ENCODE measurements at places on chromosomes 7 and 10. TPM values are rescaled to one million over a fixed set of nuclear protein-coding genes. Genes with fewer than 3 reads are reported as not detected.

Gene MLXIPL
- 1.3 TPM for total RNA-seq

Gene TIMM23B
- 15.3 TPM for total RNA-seq

Gene GHRHR
- total RNA-seq: not detected

Gene DNMBP
- 5.8 TPM for total RNA-seq

Gene RELN
- 8.0 TPM for total RNA-seq

Gene SEMA3E
- total RNA-seq: 0.07 TPM

Gene TMEM130
- not detected for total RNA-seq

Gene CRYGN
- 0.90 TPM for total RNA-seq

Gene STRIP2
- total RNA-seq: 8.5 TPM

Gene ZNF107
- 2.0 TPM for total RNA-seq

Gene CNPY1
- total RNA-seq: not detected

- no peak for DNase-seq
Measured at GRCh38 chr10:93595378-93596161, 5.5 kb downstream of the RBP4 start.

- no peak for DNase-seq
Measured at GRCh38 chr7:11120068-11120664, 146.5 kb downstream of the PHF14 start.

GRCh38 chr7:113414401-113415035 is 296.2 kb upstream of the SMIM30 start:
- DNase-seq: no peak

- no peak for DNase-seq
Measured at GRCh38 chr7:49023345-49024328, 99.3 kb downstream of the CDC14C start.

GRCh38 chr7:84837405-84837804 is 349.5 kb downstream of the SEMA3D start:
- no peak for DNase-seq

GRCh38 chr10:87053577-87054181 is 33.6 kb downstream of the FAM25A start:
- no peak for DNase-seq

GRCh38 chr10:120996456-120997034 is 145.4 kb downstream of the WDR11 start:
- no peak for DNase-seq

- DNase-seq: no peak
Measured at GRCh38 chr7:47027695-47028240, 554.1 kb downstream of the TNS3 start.

DNA sequence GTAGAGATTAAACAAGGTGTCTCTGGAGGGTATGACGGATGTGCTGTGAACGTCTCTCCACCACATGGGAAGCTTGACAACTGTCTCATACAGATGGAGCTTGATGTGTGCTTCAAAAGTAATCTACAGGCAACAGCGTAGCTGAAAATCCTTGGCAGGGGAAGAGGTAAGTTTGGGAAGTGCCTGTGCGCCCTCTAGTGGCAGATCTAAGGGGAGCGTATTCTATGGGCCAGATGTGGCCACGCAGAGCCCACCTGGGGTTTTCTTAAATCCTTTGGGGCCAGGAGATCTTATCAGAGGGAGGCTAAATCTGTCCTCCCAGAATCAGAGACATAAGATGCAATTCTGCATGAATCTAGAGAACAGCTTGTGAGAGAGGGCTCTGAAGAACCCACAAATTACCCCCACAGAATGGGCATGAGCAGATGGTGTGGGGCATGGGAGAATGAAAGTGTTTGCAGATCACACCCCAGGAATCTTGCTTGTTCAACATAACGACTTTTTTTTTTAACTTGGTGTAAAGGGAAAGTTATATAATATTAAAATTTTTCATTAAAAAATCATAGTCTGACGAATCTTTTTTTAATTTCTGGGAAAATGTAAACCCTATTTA is 91.2 kb upstream of the MPP7 start:
- DNase-seq: no peak

DNA sequence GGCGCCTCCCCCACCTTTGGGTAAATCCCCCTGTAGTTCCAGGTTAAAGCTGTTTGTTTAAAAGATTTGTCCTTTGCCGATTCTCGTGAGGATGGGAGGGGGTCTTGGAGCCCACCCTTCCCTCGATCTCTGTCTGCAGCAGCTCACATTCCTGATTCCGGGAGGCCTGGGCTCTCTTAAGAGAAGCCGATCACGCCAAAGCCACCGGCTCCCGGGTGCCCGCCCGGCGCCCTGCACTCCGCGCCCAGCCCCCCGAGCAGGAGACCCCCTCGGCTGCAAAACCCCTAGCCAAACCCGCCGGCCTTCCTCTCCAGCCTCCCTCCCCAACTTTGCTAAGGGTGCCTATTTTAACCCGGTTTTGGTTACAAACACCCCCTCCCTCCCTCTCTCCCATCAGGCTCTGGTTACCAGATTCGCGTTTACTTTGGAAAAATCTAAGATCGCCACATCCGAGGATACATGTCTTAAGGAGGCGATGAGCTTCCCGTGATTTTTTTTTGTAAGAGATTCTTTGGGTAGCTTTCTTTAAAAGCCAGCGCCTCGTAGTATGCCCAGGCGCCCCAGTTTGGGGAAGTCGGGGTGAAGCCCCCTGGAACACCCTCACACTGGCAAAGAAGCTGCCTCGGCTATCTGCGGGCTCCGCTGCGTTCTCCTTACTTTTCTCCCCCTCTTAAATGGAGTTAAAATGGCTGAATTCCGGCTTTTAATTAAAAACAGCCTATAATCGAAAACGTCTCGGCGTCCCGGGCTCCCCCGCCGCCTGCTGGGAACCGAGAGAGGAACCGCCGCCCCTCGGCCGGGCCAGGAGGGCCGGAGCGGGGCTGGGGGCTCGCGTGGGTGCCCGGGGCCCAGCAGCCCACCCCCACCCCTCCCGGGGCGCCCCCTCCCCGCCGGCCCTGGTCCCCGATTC is 983 bp downstream of the TNRC18 start:
- no peak for DNase-seq

DNA sequence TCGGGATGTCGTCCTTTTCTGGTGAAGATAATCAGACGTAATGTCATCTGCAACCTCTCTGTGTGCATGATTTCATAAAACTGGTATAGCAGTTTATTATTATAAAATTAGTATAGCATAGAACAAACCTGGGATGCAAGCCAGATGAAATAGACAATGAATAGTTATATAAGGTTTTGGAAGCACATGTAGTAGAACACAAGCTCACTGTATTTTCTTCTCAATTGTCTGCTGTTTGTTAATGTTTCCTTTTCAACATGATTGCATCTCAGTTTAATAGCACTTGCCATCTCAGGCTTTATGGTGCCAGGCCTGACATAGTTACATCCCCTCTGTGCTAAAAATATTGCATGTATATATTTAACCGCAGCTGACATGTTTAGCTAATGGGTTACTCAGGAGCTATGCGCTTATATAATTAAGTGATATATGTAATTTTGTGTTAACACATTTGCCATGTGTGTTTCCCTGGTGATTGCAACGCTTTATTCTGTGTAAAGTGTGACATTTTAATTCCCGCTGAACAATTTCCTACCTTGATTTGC is 132.7 kb downstream of the ARID5B start:
- DNase-seq: no peak

- no peak for DNase-seq
Measured at GRCh38 chr10:132142396-132143161, 44.2 kb upstream of the DPYSL4 start.

- no peak for DNase-seq
Measured at GRCh38 chr7:131211500-131211899, 116.2 kb upstream of the MKLN1 start.

DNA sequence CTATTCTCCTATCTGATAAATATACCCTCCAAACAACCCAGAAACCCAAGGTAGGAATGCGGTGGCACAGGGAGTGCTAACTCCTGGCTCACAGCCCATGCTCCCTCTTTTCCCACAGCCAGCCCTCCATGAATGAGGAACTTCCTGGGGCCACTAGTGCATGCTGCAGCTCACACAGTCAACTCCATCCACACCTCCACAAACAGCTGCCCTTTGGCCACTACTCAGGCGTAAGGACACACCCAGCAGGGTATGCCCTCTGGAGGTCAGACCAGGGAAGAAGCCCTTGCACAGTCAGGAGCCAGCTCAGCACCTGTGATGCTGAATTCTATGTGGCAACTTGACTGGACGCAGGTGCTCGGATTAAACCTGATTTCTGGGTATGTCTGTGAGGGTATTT is 85.2 kb upstream of the PIK3CG start:
- no peak for DNase-seq

GRCh38 chr7:150403376-150404171 is 24.4 kb downstream of the ZNF775 start:
- DNase-seq: no peak

DNA sequence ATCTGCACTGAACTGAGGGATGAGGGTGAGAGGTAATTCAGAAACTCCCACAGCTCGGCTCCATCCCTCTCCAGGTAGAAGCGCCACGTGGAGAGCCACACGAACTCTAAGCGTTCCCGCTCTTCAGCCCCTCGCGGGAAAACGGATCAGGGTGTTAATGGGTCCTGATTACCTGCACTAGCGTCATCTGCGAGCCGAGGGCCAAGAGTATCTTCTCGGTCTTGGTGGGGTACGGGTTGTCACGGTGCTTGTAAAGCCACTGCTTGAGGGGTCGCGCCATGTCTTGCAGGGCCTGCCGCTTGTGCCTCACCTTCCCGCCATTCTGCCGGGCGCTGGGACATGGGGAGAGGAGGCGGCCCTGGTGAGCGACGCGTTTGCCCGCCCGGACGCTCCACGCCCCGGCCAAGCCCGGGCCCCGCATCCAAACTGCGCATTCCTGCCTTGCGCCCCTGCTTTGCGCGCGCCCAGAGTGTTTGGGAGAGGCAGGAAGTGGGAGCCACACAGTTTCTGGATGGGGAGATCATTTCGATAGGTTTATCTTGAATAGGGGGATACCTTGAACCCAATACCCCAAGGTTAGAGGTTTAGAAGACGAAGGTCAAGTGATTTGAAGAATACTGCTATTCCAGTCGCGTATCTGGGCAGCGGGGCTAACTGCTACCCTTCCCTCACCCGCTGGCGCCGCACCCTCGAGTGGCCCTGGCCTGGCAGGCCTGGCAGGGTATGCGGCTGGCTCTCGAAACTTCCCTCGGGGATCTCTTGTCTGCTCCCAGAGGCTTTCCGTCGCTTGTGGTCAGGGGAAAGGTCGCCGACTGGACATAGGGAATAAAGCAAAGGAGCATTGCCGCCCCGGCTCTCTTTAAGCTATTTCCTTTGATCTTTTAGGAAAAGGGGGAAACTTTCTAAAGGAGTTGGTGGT is 4.2 kb downstream of the MKX start:
- no peak for DNase-seq

DNA sequence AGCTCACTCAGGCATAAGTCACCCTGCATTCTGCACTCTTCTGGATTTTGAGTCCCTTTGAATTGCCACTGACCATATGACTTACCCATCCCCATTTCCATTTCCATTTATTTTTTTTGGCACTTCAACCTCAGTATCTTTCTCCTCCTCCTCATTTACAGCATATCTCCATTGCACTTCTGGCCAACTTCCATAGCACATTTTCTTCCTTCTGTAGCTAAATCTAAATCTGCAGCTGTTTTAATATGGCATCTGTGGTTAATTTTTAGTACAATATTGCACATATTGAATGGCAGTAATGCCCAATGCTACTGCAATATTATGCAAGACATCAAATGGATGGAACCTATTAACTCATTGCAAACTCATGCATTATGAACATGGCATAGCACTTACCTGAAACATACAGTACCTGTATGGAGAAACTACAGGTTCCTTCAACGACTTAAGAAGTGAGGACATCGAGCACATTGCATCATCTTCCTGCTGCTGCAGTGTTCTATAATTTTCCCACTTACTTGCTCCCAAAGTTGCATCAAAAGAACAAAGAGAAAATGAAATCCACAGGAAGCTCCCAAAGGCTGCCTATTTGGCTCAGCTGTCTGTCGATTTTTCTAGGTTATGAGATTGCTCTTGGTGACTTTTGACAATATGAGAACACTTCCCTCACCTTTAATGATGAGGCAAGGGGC is 55.7 kb downstream of the LRRTM3 start:
- no peak for DNase-seq

GRCh38 chr7:25832456-25832855 is 319.5 kb upstream of the NFE2L3 start:
- DNase-seq: no peak

GRCh38 chr10:101693651-101693977 is 1.4 kb downstream of the FBXW4 start:
- no peak for DNase-seq

GRCh38 chr10:23192712-23193434 is 761 bp downstream of the PTF1A start:
- no peak for DNase-seq

GRCh38 chr10:121292321-121292720 is 305.9 kb downstream of the FGFR2 start:
- DNase-seq: no peak

- DNase-seq: no peak
Measured at GRCh38 chr10:105734479-105734878, 1093.4 kb downstream of the SORCS3 start.

- no peak for DNase-seq
Measured at GRCh38 chr10:42972946-42973345, 103.9 kb upstream of the RET start.

DNA sequence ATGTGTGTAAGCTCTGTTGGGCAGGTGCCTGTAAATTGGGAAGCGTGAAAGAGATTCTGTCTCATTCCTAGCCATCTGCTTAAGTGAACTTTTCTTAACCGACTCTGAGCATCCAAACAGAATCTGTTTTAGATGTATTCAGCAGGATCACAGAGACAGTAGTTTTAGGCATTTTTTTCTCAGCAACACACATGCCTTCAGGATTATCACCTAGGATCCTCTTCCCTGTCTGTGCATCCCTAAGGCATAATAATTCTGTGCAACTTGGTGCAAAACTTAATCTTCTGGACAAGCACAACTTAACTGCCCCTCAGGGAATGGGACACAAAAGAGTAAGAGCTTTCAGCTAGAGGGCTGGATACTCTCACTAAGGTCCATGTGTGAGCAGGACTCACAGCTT is 284.8 kb downstream of the C7orf25 start:
- DNase-seq: no peak

- no peak for DNase-seq
Measured at GRCh38 chr7:110612680-110613079, 478.2 kb upstream of the LRRN3 start.

DNA sequence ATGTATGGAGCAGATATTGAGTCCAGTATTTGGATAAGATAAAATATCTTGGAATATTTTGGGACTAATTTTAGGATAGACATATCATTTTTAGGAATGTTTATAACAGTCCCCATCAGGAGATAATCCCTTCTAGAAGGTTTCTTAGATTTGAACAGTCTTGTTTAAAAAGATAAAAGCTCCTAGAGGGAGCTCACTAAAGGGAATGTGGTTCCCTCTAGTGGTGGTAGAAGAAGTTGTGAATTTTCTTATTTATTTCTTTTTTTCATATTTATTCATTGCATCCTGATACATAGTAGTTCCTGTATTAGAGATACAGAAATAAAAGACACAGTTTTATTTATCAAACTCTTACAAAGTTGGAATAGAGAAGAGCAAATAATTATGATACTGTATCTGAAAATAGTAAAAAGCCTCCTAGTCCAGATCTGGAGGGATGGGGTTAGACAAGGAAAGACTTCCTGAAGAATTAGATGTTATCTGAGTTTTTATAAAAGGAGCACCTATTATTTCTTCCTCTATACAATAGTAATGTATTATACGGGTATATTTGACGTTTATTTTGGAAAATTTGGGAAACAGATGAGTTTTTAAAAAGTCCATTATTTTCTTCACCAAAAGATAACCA is 24.5 kb upstream of the KLF14 start:
- DNase-seq: no peak
